ENCODE measurements at places on chromosomes 6 and 20. TPM values are rescaled to one million over a fixed set of nuclear protein-coding genes. Genes with fewer than 3 reads are reported as not detected.

GRCh38 chr20:1087311-1087905, 31.0 kb upstream of the PSMF1 start:
- DNase-seq: no peak

DNA sequence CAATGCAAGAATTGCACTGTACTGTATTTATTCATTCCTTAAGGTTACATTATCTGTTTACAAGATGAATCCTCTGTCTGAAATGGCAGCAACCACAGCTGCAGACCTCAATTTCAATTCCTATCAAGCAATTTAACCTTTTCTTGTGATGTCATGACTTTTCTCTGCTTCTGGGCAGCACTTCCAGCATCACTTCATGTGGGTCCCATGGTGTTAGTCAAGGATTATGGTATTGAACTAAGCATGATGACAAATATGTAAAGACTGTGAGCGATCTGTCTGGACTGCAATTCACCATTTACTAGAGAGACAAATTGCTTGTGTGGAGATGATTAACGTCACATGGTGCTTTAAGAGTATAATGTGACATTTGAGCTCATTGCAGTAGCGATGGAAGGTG, 90.5 kb upstream of the CCN2 start:
- no peak for DNase-seq

DNA sequence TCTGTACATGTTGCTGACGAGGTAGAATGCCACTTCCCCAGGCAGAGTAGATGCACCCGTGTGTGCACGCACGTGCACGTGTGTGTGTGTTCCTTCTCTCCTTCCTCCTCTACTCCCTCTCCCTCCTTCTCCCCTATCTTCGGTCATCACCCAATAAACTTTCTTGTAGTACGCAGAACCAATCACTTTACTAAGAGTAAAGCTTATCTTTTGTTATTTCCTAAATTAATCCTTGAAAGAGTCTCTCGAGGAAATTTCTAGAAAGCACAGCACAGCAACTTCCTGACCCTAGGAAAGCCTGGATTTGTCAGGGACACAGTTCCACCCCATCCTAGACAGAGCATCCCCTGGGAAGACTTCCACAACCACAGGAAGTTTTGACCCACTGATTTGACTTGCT, 166.1 kb downstream of the ZDHHC14 start:
- DNase-seq: no peak

- no peak for DNase-seq
Measured at GRCh38 chr6:25343984-25344383, 64.8 kb downstream of the CARMIL1 start.

- no peak for DNase-seq
Measured at GRCh38 chr6:107715550-107716321, 108.4 kb downstream of the SCML4 start.

- no peak for DNase-seq
Measured at GRCh38 chr6:167702241-167702827, 124.4 kb upstream of the AFDN start.

DNA sequence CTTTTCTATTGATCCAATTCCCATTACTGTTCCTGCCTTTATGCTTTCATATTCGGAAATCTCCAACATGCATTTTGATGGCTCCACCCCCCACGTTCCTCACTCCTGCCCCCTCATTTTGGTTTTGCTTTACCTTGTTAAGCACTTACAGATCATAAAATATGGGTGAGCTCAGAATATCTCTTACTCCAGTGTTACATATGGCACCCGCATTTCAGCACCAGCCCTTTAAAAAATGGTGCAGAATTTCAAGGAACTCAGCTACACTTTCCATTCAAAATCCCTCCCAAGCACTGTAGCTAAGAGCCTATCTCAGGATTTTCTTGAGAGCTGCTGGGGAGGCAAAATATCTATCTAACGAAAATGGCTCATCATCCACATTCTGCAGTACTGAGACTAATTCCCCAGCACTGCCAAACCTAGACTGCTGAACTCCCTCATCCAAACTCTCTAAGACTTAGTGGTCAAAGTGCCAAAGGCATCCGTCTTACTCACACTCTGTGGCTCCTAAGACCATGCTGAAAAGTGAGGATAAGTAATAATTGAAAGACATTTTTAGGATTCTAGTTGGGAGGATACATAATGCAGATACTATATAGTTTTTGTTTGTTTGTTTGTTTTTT, 7.8 kb downstream of the SGK1 start:
- DNase-seq: no peak

The BPIFB2 gene
- 0.09 TPM for total RNA-seq

DNA sequence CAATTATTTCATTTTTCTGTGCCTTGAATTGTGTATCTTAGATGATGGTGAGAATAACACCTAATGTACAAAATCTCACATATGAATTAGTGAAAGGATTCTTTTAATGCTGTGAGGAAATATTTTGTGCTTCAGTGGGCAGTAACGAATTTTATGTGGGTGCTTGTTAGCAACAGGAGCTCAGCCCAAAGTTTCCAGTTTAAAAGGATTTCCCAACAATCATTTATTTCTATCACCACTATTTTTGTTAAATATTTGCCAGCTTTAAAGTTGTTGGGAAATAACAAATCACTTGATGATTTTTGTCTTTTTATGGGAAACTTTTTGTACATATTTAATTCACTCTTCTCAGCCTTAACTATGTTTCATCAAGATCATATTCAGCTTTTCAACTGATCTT, 111.8 kb downstream of the QKI start:
- no peak for DNase-seq

GRCh38 chr6:145647602-145648001, 87.7 kb downstream of the EPM2A start:
- DNase-seq: no peak

DNA sequence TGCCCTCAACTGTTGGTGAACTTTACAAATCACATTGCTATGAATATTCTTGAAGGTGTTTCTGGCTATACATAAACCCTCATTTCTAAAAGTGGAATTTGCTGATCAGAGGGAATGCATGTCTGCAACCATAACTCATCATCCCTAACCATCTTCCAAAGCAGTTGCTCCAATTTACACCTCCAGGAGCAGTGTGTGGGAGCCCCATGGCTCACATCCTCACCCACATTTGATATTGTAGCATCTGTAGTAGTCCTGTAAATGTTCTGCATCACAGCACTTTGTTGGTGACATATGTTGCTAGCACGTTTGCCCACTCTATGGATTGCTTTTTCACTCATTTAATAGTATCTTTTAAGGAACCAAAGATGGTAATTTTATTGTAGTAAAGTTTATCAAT, 183.8 kb upstream of the SMLR1 start:
- DNase-seq: no peak

The TSHZ2 gene
- total RNA-seq: 0.23 TPM

The SLC17A4 gene
- total RNA-seq: 0.07 TPM

GRCh38 chr6:136587527-136587926, 37.3 kb upstream of the MAP7 start:
- DNase-seq: no peak

DNA sequence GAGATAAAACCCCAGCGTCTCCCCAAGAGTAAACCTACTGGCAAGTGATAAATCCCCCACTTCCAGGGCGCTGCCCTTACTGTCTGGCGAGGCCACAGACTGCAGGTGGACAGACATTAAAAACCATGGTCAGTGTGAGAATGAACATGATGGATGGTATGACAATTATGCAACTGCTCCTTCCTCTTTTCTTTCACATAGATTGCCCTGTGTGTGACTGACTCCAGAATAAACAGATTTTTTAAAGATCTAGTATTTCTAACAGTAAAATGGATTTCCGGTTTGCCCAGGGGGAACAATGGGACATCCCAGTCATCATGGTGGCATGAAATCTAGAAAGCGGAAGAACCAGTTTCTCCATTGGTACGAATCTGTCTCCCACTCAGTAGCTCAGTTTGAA, 153.7 kb downstream of the FOXC1 start:
- DNase-seq: no peak

GRCh38 chr6:89644864-89645263, 6.3 kb upstream of the LYRM2 start:
- no peak for DNase-seq

DNA sequence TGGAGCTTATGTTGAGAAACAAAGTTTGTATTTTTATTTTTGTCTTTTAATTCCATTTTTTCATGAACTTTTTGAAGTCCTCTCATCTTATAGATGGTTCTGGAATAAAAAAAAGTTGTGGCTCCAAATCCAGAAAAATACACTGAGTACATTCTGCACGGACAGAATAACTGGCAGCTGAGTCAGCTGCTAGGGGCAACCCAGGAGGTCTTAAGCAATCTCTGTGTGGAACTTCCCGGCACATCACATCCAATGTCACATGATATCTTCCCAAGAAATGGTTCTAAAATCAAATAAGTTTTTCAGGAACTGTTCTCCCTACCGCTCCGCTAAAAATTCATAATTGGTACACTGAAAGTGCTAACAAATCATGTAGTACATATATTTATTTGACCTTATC, 29.8 kb downstream of the SLC13A3 start:
- DNase-seq: no peak

The PCK1 gene
- 0.17 TPM for total RNA-seq

- no peak for DNase-seq
Measured at GRCh38 chr6:1018041-1018440, 293.9 kb upstream of the FOXQ1 start.

DNA sequence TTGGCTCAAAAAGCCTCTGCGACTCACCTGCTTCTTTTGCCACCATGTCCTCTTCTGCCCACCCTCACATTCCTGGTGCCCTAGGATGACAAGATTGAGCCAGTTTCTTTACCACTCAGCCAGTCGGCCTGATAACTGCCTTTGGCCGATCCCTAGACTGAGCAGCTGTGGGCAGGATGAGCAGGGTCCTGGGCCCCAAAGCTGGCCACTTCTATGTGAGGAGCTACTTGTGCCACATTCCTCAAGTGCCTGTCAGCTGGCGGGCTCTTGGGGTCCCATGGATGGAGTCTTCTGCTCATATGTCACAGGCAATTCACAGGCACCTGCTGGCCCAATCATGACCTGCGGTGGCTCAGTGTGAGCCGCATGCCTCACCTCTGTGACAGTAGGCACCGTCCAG, 16.5 kb downstream of the DYNLRB1 start:
- no peak for DNase-seq

DNA sequence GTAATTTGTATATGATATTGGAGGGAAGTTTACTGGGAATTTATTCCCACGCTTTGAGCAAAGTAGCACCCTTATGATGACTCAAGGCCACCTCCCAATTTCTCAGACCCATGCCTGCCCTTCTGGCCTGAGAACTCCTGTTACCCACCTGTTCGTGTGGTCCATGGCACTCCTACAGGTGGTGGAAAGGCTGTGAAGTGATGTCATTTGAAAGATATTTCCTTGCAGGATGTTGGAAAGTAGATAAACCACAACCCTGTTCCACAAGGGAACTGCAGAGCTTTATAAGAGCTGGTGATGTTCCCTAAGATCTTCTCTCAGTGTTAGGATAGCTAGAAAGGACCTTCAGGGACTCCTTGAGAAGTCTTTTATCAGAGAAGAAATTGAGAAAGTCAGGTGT, 70.5 kb downstream of the ADGRG6 start:
- no peak for DNase-seq

GRCh38 chr20:1975291-1975690, 18.6 kb downstream of the PDYN start:
- DNase-seq: no peak

DNA sequence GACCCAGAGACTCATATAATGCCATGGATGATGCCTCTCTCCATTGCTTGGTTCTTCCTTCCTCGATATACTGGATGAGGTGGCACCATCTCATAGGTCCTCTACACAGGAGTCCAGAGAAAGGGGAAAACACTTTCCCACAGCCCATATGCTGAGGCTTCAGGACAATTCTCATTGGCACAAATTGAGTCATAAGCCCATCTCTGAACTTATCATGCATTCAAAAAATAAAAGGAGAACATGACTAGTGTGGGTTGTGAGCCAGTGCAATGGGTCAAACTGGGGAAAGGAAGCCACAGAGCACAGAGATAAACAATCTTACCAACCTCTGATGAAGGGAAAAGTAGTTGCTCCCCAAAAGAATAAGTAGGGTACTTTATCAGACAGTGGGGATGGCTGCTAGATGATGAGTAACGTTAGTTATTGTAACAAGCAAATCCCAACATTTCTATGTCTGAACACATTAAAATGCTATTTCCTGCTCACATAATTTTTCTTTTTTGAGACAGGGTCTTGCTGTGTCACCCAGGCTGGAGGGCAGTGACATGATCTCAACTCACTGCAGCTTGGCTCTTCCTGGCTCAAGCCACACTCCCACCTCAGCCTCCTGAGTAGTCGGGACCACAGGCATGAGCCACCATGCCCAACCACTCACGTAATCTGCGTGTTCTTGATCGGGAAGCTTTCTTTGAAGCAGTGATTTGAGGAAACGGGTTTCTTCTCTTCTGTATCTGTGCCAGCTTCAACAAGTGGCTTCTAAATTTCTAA, 27.0 kb downstream of the SOD2 start:
- DNase-seq: no peak

- DNase-seq: no peak
Measured at GRCh38 chr6:24719125-24719971, at the start of gene C6orf62. C6orf62 (minus strand) TSS chr6:24719154; CDS start chr6:24718668, 486 bp downstream.

DNA sequence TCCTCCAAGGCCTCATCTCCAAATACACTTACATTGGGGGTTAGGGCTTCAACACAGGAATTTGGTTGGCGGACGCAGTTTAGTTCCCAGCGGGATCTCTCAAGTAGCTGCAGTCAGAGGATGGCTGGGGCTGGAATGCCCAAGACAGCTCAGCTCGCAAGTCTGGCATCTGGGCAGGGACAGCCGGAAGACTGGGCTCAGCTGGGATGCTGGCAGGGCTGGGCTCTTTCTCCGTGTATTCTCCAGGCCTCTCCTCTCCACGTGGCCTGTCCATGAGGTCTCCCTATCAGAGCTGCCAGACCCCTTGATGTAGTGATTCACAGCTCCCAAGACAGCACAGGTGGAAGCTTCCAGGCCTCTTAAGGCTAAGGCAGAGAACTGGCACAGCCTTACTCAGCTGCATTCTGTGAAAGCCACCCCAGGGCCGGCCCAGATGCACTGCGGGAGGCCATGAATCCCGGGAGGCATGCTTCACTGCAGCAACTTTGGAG, 5.0 kb downstream of the FGD2 start:
- no peak for DNase-seq

GRCh38 chr6:166776571-166776970, 149.5 kb upstream of the RPS6KA2 start:
- DNase-seq: no peak

The TRIM31 gene
- total RNA-seq: 0.11 TPM

GRCh38 chr6:35048631-35049083, 92.5 kb downstream of the TCP11 start:
- peak; percentile 42 for DNase-seq

The CAGE1 gene
- total RNA-seq: 0.11 TPM

The MEI4 gene
- 0.18 TPM for total RNA-seq

DNA sequence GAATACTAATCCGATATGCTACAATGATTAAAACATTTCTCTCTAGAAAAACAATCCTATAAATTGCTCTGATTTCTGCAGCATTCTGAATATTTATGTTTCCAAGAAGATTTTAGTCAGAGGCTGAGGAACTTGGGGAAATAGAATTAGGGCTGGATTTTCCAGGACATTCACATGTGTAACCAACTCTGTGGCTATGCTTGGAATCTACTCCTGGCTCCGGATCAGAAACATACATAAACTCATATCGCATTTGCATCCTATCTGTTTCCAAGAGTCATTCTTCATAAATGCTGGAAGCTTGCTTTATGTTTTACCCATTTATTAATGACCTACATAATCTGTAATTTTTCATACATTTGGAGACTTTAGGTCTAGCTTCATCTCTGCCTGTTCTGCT, 459.9 kb upstream of the MARCKS start:
- no peak for DNase-seq

The OGFRL1 gene
- 4.0 TPM for total RNA-seq

GRCh38 chr6:24925661-24926060, 10.1 kb downstream of the RIPOR2 start:
- no peak for DNase-seq

The BTN1A1 gene
- 0.14 TPM for total RNA-seq

- DNase-seq: no peak
Measured at GRCh38 chr20:57620274-57620990, at the start of gene ZBP1. ZBP1 (minus strand) TSS chr20:57620426; CDS start chr20:57620295, 131 bp downstream.
